Eye (tissue), 1 donor: ENCODE measurements at places on chromosomes 1 and 21.

- DNase-seq, result peak; percentile 74
Observed at GRCh38 chr1:31297277-31298247, 730 bp downstream of the ZCCHC17 start.

- no peak for DNase-seq
Observed at GRCh38 chr1:101388904-101389546, 152.2 kb downstream of the S1PR1 start.

GRCh38 chr1:35180776-35181374 lies 12.1 kb downstream of the SFPQ start:
- no peak for DNase-seq

DNA sequence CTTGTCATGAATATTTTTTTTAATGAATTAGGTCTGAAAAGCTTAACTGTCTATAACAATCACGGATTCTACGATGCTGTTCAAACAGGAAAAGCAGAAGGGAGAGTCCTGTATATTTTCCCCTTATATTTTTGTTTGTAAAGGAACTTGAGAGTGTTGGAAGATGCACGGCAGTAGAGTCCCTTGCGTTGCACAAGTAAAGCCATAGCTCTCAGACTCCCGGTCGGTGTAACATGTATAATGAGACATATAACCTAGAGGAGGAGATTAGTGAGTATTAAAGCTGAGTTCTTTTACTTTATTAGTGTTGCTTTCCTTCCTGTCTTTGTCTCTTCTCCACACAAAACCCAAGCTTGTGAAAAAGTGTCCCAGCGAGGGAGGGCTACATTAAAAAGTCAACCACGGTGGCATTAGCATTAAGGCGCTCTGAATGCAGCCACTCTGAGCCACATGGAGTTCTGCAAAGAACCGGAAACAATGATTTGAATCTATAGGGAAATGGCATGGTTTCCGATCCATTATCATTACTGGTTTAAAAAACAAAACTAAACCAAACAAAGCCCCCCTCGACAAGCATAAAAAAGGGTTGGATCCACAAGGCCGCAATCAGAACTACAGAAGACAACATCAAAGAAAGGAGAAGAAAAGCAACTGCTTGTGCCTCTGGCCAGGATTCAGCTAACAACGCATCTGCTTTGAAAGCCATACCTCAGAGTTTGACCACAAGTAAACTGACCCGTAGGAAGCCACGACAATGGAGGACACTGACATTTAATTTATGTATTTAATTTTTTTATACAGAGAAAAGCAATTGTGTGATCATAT lies 356.8 kb downstream of the LMO4 start:
- peak; percentile 44 for DNase-seq
